ENCODE measurements at places on chromosomes 11 and 22.

DNA sequence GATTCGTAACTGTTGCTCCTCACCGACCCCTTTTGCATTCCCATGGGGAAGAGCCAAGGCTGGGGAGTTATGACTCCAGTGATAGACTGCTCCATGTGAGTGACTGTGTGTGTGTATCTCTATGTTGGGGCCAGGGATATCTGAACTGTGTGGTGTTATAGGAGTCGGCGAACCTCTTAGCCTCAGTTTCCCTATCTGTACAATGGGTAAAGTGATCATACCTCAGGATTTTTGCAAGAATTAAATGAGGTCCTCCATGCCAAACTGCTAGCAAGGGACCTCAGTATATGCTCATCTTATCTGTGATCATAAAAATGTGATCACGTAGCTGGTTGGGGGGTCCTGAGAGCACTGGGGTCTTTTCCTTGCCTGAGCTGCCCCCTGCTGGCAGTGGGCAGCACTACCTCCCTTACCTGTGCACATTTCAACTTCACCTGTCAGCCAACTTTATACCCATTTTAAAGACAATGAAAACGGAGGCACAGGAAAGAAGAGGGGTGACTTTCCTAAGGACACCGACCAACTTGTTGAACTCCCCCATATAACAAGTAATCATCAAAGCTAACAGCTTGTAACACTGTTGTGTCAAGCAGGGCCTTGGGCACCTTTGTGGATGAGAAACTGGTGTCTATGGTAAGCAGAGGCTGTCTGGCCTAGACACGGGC is 1.4 kb upstream of the DPP3 start:
- no peak for DNase-seq

- DNase-seq = no peak
Observed at GRCh38 chr11:128552783-128553661, 34.3 kb downstream of the ETS1 start.

DNA sequence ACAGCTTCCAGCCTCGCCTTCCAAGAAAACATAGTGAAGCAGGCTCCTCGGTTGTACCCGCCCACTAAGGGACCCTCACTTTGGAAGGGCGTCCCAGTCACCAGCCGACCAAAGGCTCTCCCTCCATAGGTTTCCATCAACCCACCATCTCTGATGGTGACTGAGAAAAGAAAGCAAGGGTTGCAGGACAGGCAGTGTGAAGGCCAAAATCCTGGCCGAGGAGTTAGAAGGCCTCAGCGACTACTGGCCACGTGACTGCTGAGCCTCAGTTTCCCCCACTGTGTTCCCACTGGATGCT is 2.7 kb downstream of the FXYD6 start:
- no peak for DNase-seq

GRCh38 chr11:122656631-122657101 is 1.1 kb downstream of the UBASH3B start:
- DNase-seq = no peak

- DNase-seq = peak; percentile 75
Observed at GRCh38 chr11:129023968-129024676, 81.5 kb upstream of the TP53AIP1 start.

- DNase-seq = no peak
Observed at GRCh38 chr11:70243912-70244652, 26.4 kb upstream of the PPFIA1 start.

GRCh38 chr11:8754241-8754640 is 71.6 kb downstream of the RPL27A start:
- DNase-seq = no peak

DNA sequence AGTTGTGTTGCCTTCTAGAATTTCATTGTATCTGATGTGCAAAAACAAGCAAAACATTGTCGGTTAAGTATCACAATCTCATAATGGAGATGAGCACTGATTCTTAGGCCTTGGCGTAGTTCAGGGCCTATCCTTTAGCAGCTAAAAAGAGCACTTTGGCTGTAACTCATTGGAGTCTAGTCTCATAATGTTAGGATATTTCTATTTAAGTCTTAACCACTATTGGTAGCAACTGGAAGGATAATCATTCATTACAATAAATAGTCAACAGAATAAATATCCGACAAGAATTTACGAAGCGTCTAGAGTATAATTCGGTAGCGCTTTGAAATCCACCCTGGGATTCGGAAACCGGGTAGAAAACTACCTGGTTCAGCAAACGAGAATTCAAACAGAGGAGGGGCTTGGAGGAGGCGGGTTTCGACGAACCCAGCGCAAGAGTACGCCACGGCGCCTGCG is 461 bp upstream of the EED start:
- DNase-seq = peak; percentile 80

- no peak for DNase-seq
Observed at GRCh38 chr11:119207415-119207960, 1.3 kb downstream of the CBL start.

DNA sequence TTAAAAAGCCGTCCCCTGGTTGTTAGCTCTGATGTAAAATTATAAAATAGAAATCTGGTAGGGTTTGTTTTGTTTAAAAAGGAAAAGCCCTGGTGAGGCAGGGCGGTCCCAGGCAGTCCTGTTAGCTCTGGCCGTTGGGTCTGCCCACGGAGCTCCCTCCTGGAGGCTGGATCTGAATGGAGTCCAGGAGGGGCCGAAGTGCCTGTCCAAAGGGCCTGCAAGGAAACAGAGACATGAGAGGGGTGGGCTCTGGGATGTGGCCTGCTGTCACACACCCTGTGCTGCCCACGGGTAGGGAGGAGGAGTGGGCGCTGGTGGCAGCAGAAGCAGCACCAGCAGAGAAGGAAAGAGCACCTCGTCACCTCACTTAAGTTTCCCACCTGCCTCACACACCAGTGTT is 11.3 kb upstream of the PMM1 start:
- no peak for DNase-seq

DNA sequence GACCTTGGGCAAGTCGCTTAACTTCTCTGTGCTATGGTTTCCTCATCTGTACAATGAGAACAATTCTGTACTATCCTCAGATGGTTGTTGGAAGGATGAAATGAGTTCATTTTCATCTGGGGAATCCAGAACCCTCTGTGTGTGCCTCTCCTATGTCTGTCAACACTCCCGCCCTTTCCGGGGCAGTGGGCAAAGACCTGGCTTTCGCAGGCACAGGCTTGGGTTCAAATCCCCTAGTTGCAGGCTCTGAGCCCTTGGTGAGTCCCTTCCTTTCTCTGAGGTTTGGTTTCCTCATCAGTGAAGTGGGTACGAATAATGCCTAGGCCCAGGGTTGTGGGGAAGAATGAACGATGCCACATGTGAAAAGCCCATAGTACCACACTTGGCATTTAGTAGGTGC is 6.0 kb downstream of the PNPLA5 start:
- no peak for DNase-seq

DNA sequence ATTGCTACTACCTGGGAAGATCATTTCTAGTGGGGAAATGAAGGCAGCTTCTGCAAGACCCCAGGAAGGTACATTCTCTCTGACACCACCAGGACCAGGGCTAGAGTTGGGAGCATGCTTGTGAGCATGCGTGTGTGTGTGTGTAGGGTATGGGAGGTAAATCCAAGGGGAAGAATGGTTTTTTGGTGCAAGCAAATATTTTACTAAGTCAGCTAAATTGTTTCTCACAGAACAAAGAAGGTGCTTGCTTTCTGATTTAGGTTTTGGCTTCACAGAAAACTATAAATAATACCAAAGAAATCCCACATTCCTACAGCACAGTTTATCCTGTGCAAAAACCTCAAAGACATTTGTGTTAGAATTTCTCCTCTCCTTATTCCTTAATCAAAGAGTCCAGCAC is 344.0 kb upstream of the CCDC90B start:
- DNase-seq = no peak

- no peak for DNase-seq
Observed at GRCh38 chr11:40061221-40061620, 1398.2 kb downstream of the LRRC4C start.

GRCh38 chr22:32327596-32328171 is 30.0 kb upstream of the RFPL3 start:
- no peak for DNase-seq

DNA sequence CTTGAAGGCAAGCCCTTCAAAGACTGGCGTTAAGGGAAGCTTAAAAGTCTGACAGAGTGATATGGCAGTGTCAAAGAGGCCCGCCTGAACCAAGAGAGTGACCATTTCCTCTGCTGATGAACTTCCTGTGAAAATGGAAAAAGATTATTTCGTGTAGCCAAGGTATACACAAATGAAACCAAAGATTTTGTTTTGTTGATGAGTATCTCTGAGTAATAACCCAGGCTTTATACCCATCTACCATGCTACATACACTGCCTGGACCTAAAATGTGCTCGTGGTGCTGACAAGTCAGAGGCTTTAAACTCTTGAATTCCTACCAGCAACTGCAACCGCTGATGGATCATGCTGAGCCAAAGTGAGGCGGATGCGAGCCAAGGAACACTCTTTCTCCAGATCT is 21.0 kb upstream of the FNBP4 start:
- no peak for DNase-seq

DNA sequence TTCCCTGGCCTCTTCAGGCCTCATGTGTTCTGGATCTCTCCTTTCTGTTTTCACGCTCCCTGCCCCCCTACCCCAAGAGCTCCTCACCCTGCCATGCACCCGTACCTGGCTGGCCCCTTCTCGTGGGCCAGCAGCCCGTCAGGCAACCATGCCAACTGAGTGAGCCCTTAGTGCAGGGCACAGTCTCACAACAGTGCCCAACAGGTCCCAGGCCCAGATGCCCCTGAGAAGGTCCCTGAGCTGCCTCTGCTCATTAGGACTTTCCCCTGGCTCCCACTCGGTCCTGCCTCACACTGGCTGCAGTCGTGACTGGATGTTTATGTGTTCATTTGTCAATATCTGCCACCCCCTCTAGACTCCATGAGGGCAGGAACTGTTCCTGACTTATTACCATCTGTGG is 44.8 kb upstream of the IGSF9B start:
- DNase-seq = no peak

DNA sequence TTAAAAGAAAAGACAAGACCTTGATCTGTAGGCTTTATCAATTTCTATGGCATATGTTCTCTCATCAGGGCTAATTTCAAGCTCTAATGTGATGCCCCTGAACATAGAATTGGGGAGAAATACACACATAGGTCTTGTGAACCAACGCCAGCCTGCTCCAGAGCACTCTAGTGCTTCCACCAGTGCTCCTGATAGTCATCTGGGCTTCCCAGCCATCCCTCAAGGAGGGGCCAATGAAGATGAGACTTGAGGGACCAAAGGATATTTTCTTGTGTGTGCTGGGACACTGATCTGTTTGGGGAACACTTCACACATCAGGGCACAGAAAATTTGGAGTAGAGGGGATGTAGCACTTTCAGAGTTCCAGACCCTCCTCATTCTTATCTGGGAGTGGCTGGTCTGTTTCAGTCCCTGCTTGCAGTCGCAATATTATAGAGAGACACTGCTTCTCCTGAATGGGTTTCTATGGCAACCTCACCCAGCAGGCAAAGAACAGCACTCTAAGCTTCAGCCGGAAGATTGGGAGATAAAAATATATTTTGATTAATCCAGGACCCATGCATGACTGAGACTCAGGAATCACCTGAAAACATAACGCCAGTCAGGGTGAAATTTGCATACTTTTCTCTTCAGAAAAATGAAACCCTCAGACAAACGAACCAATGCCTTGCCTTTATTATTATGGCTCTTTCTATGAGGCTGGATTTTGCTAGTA is 28.4 kb upstream of the SCN3B start:
- DNase-seq = no peak

DNA sequence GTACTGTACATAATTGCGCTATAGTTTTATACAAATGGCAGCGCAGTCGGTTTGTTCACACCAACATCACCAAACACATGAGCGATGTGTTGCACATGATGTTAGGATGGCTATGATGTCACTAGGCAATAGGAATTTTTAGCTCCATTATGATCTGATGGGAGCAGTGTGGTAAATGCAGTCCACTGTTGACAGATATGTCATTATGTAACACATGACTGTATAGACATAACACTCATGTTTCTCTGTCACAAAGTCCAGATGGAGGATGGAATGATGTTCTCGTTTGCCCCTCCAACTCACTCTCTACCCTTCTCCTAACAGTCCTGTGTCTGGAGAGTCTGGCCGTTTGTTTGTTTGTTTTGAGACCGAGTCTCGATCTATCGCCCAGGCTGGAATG is 288.5 kb downstream of the LARGE1 start:
- DNase-seq = no peak

GRCh38 chr11:88249706-88250105 is 74.5 kb upstream of the RAB38 start:
- no peak for DNase-seq

DNA sequence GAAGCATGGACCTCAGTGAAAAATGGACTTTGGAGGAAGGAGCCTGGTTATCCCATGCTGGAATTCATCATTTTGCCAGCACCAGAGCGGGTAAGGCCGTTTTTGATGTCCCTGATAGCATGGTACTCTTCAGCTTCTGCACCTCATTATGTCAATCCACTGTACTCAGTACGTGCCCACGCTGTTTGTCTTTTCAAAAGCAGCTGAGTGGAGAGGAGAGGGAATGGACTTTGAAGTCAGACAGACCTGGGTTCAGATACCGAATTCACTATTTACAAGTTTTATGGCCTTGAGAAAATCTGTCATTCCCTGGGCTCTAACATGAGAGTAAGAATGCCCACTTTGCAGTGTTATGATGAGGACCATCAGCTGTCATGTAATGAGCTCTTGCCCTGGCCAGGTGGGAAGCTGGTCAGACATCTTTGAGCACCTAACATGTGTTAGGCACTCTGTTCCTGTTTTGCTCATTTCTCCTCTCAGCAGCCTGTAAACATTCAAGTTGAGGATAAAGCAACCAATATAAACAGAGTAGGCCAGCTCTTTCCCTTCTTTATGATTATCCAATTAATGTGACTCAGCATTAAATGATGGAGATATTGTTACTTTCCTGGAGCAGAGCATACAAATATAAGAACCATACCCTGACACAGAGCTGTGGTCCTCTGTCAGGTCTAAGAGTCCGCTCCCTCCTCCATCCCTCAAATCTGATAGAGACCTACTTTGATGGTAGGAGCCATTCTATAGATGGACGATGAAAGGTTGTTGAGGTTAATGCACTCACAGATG is 39.0 kb upstream of the AMOTL1 start:
- DNase-seq = no peak

DNA sequence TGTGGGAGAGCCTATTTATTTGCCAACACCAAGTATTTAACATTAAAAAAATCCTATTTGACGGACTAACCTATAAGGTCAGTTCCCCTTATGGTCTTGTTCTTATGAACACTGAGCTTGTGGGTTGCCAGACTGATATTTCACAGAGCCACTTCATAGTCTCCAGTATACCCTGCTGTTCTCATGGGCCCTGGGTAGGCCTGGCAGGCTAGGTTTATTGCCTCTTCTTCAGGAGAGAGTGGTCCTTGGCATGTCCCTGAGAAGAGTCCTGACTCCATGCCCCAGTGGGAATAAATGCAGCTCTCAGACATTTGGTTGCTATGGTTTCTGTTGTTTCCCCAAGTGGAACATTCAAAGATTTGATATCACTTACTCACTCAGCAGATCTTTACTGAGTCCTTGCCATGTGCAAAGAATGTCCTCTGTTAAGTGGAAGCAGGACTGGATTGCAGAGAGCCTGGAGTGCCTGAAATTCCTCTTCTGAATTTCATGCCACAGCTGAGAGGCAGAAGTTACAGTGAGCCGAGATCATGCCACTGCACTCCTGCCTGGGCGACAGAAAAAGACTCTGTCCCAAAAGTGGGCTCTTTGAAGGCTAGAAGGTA is 15.7 kb downstream of the SLC5A1 start:
- no peak for DNase-seq

- DNase-seq = no peak
Observed at GRCh38 chr11:124917115-124917637, 1.9 kb upstream of the HEPN1 start.

All from DMS153 (cell line).